ENCODE measurements at places on chromosomes 12 and 14.

DNA sequence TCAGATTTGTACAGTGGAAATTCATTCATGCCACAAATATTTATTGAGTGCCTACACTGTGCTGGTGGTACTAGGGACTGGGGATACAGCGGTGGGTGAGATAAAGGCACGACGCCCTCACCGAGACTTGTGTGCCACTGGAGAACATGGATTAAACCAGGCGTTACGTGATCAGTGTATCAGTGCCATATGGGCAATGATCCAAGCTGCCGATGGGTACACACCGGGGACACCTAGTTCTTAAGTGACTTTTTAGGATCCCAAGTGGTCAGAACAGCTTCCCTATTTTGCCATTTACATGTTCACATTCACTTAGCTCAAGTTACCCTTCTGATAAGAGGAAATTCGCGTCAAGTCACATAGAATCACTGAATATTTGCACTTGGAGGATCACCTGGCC lies 236.7 kb downstream of the CACNA1C start:
- no peak for DNase-seq

GRCh38 chr12:13780453-13780852 lies 200.9 kb downstream of the GRIN2B start:
- DNase-seq, result no peak

DNA sequence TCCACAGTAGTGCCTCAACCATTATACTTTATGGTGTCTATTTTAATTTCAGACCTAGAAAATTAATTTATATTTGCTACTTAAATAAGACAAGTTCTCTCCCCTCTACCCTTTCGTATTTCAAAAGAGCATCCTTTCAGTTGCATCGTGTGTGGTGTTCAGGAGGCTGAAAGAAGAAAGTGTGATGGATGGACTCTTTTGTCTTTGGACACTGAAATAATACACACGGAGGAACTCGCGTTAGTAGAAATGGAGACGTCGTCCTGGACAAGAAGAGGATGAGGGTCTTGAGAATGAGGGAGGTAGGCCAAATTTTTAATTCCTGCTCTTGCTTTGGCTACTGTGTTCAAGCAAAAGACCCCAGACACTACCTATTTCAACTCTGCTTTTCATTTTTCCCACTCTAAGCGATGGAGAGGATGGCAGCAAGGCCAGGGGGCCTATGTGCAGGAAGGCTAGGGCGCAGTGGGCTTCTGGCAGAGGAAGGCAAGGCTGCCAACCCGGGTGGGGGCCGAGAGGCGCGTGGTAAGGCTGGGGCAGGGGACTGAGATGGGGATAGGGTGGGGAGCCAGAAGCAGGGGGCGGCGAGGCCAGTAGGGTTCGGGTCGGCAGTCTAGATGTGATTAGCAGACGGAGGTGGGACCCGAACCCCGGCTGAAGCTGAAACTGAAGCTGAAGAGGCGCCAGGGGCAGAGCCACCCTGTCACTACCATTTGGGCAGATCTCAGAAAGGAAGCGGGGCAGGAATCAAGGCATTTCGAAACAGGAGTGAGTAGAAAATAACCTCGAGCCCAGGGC lies 722 bp downstream of the TMED8 start:
- no peak for DNase-seq

DNA sequence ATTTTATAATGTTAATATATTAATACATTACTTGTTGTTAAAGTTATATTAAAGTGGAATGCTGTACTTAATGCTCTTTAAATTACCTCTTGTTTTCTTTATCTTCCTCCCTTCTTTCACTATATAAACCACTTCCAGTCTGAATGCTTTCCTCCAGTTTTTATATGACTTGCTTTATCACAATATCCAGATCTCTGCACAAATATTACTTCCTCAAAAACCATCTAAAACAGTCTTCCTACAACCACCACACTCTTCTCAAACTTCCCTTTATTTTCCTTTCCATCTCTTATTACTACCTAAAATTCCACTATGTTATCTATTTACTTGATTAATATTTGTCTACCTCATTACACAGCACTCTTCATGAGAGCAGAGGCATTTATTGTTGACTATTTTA lies 956.6 kb downstream of the LRFN5 start:
- no peak for DNase-seq

DNA sequence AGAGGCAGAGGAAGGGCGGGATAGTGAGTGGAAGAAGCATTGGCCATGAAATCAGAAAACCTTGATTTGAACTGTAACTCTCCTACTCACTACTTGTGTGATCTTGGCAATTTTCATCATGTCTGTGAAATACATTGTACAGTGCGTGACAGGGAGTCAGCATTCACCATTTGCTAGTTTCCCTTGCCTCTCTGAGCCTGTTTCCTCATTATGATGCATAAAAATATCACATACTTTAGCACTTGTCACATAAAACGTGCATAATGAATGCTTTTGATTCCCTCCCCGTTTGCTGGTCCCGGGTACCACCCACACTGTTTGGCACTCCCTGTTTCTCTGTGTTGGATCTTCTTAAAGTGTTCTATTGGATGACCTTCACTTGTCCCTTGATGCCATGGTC lies 101.1 kb upstream of the FRMD6 start:
- DNase-seq, result no peak

DNA sequence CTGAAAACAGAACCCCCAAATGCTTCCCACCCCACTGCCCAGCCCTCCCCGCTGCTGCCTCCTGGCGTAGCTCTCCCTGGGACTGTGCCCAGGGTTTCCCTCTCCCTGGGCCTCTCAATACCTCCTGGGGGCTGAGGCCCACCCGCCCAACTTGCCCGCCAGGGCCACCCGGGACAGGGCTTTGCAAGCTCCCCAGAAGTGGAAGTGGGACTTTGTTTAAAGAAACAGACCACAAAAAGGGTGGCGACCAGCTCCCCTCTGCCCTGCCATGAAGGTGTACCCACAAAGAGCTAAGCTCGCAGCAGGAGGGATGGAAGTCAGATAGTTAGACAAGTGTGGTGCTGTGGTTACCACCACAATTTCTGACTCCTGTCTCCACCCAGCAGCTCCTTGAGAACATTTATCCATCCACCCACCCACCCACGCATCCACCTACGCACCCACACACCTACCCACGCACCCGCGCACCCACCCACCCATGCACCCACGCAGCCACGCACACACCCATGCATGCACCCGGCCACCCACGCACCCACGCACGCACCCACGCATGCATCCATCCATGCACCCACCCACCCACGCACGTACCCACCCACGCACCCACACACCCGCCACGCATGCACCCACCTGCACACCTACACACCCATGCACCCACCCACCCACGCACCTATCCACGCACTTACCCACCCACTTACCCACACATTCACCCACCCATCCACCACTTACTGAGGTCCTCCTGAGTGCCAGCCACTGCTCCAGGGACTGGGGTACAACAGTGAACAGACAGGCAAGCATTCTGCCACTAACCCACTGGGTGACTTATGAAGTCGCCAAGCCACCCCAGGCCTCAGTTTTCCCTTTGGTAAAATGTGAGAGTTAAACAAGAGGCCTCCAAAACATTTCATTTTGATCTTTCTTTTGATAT lies 127.3 kb downstream of the SCARB1 start:
- no peak for DNase-seq

DNA sequence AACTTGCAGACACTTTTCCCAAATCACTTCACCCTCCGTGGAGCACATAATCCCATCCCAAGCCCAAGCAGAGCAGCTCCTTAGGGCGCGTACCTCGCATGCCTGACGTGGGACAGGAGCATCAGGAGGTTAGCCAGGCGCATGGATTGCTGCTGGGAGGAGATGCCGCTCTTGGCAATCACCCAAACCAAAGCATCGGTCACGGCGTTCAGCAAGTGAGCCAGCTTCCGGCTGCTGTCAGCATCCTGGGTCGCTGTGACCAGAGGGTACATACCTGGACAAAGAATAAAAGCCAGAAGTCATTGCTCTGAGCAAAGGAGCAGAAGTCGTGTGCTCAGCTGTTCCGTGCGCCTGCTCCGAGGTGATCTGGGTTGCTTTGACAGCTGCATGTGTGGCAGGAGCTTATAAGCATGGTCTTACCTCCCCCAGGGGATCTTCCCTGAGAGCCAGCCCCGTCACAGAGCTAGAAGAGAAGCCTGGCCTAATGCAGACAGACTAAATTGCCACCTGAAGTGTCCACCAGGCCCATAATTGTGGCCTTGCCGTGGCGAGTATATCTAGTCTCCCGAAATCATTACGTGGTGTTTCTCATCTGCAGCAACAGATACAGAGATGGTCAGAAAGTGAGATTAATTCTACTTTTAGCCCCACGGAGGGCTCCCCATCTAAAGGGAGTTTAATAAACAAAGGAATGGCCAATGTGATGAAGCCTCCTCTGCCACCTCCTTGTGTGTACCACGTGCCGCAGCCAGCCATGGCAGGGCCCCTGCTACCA lies 59.1 kb downstream of the ESR2 start:
- DNase-seq, result no peak

DNA sequence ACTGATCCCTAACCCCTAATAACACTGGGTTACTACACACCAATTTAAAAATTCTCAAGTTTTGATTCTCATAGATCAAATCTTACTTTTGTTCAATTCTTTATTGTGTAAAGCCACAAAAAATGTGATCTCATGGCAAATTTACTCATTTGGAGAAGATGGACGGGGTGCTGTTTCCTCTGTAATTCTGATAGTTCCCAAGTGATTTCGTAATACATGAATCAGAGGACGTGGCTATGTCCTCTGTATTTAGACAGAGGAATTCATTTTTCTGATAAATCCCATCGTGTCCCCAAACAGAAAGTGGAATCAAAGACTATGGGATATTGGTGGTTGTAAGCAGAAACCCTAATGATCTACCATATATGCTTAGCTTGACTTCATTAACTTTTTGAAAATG lies 76.6 kb upstream of the GNG2 start:
- DNase-seq, result no peak

GRCh38 chr12:14982562-14982961 lies 9.7 kb downstream of the PDE6H start:
- DNase-seq, result no peak

DNA sequence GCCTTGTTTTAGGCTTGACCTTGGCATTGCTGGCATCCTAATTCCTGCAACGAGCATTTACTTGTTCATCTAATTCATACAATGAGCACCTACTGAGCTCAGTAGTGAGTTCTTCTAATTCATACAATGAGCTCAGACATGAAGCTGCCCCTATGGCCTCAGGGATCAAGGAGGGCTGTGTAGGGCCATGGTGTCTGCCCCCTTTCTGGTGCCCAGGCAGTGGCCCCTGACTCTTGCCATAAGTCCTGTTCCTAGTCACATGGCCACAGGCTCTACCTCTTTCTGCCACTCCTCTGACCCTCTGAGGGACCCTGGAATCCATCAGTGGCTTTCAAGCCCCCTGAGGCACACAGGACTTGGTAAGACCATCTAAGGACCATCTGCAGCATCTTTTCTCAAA lies 148.8 kb downstream of the ZFP36L1 start:
- DNase-seq, result no peak

GRCh38 chr12:48106681-48107613 lies 1.1 kb upstream of the SENP1 start:
- DNase-seq, result no peak

GRCh38 chr12:80412343-80412953 lies 31.6 kb upstream of the PTPRQ start:
- no peak for DNase-seq

DNA sequence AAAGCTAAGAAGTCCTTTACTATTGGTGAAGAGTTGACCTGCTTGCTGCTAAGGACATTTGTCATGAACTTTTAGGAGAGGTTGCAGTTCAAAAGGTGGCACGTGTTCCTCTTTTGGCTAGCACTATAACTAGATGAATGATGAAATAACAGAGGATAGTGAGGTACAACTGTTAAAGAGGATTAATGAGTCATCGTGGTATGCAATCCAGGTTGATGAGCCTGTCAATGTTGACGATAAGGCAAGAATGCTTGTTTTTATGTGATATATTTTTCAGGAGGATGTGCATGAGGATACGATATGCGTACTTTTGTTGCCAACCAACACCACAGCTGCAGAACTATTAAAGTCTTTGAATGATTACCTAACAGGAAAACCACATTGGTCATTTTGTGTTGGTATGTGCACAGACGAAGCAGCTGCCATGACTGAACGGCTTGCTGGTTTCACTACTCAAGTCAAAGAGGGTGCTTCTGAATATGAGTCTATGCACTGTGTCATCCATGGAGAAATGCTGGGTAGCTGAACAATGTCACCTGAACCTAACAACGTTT lies 10.6 kb downstream of the CEP128 start:
- no peak for DNase-seq

DNA sequence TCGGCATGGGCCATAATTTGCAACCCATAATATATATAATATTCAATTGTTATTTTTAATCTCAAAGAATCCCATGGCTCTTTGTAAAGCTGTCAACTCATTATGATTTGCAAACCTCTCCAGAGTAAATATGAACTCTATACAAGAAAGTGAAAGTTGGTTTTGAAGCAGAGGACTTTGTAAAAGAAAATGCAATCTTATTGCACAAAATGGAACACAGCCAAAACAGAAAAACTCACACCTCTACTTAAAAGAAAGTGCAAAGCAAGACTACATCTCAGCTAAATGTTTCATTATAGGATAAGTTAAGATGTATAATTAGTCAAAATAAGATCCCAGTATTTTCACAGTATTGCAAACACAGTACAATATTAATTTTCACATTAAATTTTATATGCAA lies 111.2 kb upstream of the FLRT2 start:
- DNase-seq, result no peak

- DNase-seq, result no peak
Observed at GRCh38 chr14:91149462-91149861, 35.6 kb downstream of the DGLUCY start.

GRCh38 chr14:52352569-52352968 lies 38.5 kb downstream of the PTGER2 start:
- DNase-seq, result no peak

DNA sequence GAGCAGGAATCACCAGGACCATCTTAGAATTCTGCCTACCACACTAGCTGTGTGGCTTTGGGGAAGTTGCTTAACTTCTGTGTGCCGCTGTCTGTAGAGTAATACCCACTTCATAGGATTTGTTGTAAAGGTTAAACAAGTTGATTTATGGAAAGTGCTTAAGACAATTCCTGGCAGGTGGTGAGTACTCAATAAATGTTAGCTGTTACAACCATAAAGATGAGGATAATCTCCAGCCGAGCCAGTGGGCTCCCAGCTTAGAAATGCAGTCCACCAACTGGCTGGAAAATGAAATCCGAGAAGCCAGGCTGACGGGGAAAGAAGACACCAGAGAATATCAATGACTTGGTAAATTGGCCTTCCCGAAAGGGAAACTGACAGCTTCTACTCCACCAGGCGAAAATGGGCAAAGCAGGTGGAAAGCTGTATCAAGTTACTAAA lies 173.5 kb downstream of the CHST11 start:
- DNase-seq, result no peak

Data from iPS DF 19.7 (cell line).